ENCODE measurements at places on chromosomes 3 and 15.

DNA sequence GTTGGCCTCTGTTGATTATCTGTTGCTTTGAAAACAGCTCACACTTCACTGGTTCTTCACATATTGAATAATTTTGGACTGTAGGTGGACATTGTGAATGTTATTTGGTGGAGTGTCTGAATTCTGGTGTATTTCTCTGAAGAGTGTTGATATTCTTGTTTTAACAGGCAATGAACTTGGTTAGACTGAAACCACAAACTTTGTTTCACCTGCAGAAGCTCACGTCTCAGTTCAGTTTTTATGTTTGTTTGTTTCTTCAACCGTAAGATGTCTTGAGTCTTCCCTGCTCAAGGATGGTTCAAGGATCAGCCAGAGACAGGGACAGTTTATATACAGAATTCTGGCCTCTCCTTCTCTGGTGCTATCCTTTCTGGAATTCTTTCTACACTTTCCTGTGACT is 43.6 kb downstream of the C3orf20 start:
- no peak for DNase-seq

- DNase-seq, result no peak
These were observed 5.0 kb downstream of the ISLR start for GRCh38 chr15:74178326-74179100.

- no peak for DNase-seq
These were observed 99.7 kb downstream of the LRIG1 start for GRCh38 chr3:66401157-66401550.

DNA sequence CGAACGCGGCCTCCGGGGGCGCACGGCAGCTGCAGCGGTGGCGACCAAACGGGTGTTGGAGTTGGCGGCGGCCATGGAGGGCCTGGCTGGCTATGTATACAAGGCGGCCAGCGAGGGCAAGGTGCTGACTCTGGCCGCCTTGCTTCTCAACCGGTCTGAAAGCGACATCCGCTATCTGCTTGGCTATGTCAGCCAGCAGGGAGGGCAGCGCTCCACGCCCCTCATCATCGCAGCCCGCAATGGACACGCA is 725 bp downstream of the FEM1B start:
- no peak for DNase-seq

- DNase-seq, result no peak
These were observed 11.3 kb upstream of the IQGAP1 start for GRCh38 chr15:90376789-90377188.

GRCh38 chr15:64803526-64803925 is 21.9 kb downstream of the PIF1 start:
- DNase-seq, result no peak

GRCh38 chr3:65672871-65673815 is 365.6 kb downstream of the MAGI1 start:
- no peak for DNase-seq

- DNase-seq, result no peak
These were observed 161.0 kb upstream of the CGNL1 start for GRCh38 chr15:57215326-57215725.

DNA sequence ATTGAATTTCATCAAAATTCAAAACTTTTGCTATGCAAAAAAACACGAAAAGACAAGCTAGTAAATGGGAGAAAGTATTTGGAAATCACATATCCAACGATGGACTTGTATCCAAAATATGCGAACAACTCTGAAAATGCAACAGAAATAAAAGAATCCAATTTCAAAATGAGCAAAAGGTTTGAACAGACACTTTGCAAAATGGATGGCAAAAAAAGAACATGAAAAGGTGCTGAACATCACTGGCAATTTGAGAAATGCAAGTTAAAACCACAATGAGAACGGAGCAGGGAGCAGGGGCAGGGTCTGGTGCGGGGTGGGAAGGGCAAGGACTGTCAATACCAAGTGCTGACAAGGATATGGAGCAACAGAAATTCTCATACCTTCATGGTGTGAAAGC is 23.1 kb upstream of the FOXP1 start:
- no peak for DNase-seq

GRCh38 chr3:124345845-124346244 is 353.9 kb upstream of the ROPN1 start:
- DNase-seq, result no peak

DNA sequence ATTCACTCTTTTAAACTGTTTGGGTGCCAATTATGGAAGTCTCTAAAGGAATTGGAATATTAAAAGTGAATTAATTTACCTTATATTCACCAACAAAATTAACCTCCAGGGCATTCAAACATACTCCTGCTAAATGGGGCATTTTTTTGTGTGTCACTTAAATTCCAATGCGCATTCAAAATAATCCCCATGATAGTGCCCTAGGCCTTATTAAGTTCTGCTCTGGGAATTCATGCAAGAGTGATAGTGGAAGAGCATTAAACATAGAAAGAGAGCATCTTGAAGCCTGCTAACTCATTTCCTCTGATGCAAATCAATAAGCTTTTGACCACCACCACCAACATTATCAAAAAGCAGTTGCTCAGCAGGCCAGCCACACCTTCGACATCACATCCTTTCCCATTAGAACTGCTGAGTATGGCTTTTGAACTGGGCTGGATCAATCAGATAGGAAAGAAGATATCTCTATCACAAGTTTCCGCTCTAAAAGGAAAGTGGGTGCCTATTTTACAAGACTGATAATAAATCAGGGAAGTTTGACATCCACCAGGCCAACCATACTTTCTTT is 156.7 kb downstream of the TMCO5A start:
- DNase-seq, result no peak

GRCh38 chr15:29114221-29115092 is 155.2 kb downstream of the NSMCE3 start:
- DNase-seq, result no peak

GRCh38 chr3:139310474-139310933 is 33.3 kb upstream of the MRPS22 start:
- DNase-seq, result no peak

GRCh38 chr15:60715859-60716258 is 236.9 kb upstream of the ICE2 start:
- no peak for DNase-seq

Data from GM18507 (cell line).